ENCODE measurements at places on chromosomes 5 and 9.

GRCh38 chr5:134000091-134000511, 4.7 kb downstream of the VDAC1 start:
- DNase-seq: no peak

GRCh38 chr5:157865781-157866180, 6.8 kb upstream of the CLINT1 start:
- DNase-seq: peak; percentile 61

- DNase-seq: no peak
Observed at GRCh38 chr5:98042961-98043360, 730.5 kb upstream of the RGMB start.

- DNase-seq: peak; percentile 55
Observed at GRCh38 chr5:102663749-102664530, 91.2 kb upstream of the PAM start.

DNA sequence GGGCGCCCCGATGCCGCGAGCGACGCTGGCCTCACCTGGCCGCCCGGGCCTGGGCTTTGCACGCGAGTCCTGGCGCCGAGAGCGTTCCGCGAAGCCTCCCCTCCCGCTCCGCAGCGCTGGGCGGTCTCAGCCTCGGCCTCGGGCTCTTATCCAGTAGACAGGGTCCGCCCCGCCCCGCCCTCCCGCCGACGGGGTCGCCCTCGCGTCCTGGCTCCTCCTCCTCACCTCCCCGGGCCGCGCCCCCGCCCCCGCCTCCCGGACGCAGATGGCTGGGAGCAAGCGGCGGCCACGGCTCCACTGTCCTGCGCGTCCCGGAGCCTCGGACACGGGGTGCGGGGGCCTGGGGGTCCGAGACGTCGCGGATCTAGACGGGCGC, at the start of gene SLC6A3:
TSS of gene SLC6A3 (minus strand) at position 128 of the 376 bp plus-strand sequence. CDS start 2,243 bp downstream, outside the sequence.
- DNase-seq: no peak

- peak; percentile 10 for DNase-seq
Observed at GRCh38 chr9:134992755-134993124, 75.0 kb upstream of the FCN1 start.

DNA sequence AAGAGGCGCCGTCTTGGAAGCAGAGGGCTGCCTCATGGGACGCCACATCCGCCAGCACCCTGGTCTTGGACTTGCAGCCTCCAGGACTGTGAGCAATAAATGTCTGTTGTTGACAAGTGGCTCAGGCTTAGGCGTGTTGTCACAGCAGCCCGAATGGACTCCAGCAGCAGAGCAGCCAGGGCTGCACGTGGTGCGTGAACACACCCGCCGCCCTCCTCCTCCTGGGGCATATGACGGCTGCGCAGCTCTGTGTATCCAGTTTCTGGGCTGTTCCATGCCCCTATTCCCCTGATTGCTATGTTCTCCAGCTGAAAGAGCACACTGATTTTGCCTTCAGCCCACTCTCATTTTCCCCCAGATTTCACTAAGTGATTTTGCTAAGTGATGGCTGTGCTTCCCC, 36.0 kb upstream of the CLPTM1L start:
- DNase-seq: no peak

DNA sequence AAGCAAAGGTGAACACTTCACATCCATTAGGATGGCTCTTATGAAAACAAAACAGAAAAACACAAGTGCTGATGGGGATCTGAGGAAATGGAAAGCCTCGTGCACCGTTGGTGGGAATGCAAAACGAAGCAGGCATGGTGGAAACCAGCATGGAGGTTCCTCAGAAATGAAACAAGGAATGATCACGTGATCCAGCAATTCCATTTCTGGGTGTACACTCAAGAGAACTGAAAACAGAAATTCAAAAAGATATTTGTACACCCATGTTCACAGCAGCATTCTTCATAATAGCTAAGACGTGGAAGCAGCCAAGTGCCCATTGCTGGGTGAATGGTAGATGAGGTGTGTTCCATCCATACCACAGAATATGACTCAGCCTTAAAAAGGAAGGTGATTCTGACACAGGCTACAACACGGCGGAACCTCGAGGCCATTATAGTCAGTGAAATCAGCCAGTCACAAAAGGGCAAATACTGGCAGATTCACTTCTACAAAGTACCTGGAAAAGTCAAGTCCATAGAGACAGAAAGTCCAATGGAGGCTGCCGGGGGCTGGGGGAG, 87.2 kb upstream of the RAPGEF1 start:
- peak; percentile 9 for DNase-seq

DNA sequence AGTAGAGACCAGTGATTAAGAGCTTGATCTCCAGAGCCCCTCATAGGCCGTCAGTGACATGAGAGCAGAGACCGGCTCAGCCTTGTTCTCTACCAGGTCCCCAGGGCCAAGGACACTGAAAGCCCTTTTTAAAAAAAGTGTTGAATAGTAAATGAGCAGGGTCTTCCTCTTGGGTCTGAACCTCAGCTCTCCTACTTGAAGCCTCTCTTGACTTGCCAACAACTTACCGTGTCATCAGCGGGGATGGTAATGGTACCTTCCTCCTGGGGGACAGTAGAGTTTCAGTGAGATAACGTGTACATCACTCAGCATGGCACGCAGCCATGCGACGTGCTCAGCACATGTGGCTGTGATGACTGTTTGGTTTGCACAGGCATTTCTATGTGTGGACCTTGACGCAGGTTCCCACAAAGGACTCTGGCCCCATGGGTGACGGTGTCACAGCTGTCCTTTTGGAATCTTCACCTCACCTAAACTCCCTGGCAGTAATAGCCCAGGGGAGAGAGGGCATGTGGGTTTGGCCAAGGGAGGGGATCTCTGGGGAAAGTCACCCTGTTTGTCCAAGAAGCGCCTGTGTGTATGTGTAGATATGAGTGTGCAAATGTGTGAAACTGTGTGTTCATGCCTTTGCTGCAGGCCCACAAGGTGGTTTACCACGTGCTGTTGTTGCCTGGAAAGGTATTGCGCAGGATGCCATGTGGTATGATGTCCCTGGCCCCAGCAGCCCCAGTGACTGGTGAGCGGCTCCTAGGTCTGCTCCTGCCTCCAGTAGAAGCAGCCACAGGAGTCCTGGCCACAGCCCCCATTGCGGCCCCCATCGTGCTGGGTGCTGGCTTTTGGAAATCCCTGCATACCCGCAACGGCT, 18.7 kb downstream of the ERGIC1 start:
- no peak for DNase-seq

DNA sequence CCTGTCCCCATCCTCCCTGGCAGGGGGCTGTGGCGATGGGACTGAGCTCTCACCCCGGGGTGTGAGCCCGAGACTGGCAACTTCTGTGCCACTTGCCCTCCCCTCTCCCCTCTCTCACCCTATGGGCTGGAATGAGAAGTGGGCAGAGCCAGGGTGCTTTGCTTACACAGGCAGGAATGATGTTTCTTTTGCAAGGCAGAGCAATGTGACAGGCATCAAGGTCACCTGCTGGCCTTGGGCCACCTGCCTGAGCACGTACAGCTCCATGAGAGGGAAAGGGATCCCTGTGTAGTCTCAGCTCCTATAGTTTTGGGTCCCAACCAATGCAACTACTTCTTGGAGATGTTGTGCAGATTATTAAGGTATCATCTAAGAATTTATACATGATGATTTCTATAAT, 252.8 kb upstream of the DAP start:
- DNase-seq: no peak

DNA sequence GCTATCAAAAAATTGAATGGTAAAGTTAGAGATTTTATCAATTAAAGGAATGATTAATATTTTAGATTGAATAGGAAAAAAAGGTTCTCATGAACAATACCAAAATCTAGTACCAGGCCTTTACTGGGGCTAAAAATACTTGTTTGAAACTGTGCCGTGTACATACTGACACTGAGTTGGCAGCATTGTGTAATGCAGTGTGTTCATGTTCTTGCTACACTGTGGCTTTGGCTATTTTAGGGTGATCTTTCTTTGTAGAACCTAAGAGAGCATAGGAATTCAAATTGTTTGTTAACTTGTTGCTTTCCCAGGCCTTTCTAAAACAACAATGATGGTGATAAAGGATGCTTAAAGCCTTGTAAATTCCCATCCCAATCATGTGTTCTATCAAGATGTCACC, 80.9 kb downstream of the KIF4B start:
- no peak for DNase-seq

DNA sequence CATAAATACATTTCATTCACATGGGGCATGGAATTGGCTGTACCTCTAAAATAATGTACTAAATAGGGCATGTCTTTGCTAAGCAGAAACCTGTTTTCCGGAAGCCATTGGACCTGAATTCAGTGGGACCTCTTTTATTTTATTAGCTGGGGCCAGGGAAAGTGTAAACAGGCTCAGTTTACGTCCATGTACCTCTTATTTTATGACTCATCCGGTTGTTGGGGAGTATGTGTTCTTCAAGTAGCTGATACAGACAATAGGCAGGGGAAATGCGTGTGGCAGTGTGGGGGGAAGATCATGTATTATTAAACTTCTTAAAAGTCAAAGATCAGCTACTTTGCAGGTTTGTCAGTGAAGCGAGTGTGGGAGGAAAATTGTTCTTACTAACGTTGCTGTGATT, 1.4 kb upstream of the GDNF start:
- no peak for DNase-seq

DNA sequence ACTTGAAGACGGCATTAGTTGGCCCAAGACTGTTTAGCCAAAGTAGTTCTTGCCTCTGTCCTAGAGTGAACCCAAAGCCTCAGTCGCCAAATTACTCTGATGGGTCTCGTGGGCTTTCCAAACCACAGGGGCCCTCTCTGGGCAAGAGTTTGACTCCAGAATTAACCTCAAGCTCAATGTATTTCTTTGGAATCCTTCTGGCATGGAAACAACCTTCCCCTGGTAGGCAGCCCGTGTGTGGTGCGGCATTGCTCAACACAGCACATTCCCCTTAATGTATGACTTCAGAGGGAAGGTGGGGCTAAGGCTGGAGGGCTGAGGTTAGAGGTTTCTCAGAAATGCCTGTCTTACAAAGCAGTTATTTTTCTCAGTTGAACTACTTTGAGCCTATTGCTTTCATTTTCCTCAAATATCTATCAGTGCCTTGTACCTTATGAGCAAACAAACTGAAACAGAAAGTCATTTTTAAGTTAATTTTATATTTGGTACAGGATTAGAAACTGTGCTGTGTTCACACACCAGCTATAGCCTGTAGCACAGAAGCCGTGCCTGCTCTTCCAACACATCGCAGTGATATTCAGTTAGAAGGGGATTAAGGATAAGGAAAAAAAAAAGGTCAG, 123.9 kb upstream of the HAPLN1 start:
- DNase-seq: no peak

- no peak for DNase-seq
Observed at GRCh38 chr5:151338734-151339133, 8.6 kb downstream of the SLC36A2 start.

- DNase-seq: no peak
Observed at GRCh38 chr9:68920921-68921320, 93.0 kb downstream of the PRKACG start.

DNA sequence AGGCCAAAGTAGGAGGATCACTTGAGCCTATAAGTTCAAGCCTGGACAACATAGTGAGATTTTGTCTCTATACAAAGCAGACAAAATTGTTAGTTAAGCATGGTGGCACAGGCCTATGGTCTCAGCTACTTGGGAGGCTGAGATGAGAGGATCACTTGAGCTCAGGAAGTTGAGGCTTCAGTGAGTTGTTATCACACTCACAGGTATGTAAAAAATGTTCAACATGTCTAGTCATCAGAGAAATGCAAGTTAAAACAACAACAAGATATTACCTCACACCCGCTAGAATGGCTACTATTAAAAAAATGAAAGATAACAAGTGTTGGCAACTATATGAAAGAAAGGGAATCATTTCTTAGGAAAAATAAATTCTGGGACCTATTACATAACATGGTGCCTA, 341.5 kb upstream of the ST8SIA4 start:
- DNase-seq: no peak

- no peak for DNase-seq
Observed at GRCh38 chr9:129275626-129276247, 97.7 kb upstream of the IER5L start.

GRCh38 chr5:91219091-91219802, 163.9 kb downstream of the ARRDC3 start:
- DNase-seq: peak; percentile 37

GRCh38 chr5:175406300-175406699, 37.7 kb downstream of the DRD1 start:
- no peak for DNase-seq

GRCh38 chr5:73027361-73027760, 71.5 kb downstream of the FCHO2 start:
- no peak for DNase-seq

GRCh38 chr5:60718166-60718892, 18.4 kb upstream of the DEPDC1B start:
- peak; percentile 63 for DNase-seq

DNA sequence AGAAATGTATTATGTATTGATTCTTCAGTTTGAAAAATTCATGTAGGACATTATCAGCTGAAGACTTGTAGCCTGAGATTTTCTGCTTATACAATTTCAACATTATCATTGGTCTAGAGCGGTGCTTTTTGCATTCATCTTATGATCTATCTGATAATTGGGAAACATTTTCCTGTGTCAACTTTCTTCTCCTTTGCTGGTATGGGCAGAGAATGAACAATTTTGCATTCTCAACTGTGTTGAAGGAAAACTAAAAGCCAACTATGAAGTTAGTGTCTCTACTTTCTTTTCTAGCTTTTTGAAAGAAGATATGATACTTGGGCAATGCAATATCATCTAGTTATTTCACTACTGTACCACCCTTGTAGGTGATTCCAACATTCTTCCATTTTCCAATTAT, 10.3 kb downstream of the ZFR start:
- DNase-seq: no peak

GRCh38 chr9:35771534-35771933, 17.5 kb upstream of the MSMP start:
- no peak for DNase-seq

DNA sequence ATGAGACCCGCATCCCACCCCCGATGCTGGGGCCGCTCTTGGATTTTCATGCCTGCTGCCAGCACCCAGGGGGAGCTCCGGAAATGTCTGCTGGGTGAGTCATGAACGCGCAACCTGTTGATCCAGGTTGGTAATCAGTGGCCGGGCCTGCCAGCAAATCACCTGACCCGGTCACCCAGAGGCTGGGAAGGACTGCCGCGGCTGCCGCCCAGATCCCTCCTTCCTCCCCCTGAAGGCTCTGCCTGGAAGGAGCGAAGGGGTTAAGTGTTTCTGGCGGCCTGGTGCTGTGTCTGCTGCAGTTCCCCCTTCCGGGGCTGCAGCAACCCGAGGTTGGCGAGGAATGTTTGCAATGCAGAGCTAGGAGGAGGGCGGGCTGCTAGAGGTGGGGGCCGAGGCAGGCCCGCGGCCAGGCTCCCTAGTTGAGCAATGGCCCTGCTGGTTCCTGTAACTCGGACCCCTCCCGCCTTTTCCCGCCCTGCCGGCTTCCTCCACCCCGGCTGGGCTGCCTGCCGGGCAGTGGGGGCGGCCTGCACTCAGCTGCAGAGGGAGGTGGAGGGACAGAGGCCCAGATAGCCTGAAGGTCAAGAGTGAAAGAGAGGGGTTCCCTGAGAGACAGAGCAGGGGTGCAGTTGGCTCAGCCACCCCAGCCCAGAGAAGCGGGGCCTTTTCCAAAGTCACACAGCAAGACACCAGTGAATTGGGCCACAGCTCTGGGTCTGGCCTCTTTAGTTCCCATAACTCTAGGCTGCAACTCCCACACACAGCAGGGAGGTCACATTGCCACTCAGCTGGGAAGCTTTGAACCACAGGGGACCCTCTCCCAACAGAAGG, 156.3 kb upstream of the IER5L start:
- DNase-seq: peak; percentile 100
